GM23338 (cell line): ENCODE measurements at places on chromosomes 12 and 14.

DNA sequence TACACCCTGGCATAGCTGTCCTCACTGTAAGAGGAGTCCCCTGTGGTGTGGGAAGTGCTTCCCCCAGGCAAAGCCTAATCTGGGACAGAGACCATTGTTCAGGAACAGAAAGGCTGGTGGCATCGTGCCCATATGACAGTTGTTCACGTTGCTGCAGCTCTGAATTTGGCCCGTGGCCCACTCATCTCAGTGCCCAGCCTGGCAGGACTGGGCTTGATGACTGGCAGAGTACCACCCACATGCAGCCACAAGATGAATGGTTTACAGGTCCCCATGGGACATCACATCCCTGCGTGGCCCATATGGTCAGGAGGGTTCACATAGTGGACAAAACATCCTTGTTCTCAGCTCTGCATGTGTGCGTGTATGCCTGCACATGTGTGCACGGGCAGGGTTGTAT lies 17.5 kb downstream of the IQSEC3 start:
- no peak for DNase-seq

- no peak for DNase-seq
Observed at GRCh38 chr14:96497087-96497486, 5.1 kb upstream of the PAPOLA start.

DNA sequence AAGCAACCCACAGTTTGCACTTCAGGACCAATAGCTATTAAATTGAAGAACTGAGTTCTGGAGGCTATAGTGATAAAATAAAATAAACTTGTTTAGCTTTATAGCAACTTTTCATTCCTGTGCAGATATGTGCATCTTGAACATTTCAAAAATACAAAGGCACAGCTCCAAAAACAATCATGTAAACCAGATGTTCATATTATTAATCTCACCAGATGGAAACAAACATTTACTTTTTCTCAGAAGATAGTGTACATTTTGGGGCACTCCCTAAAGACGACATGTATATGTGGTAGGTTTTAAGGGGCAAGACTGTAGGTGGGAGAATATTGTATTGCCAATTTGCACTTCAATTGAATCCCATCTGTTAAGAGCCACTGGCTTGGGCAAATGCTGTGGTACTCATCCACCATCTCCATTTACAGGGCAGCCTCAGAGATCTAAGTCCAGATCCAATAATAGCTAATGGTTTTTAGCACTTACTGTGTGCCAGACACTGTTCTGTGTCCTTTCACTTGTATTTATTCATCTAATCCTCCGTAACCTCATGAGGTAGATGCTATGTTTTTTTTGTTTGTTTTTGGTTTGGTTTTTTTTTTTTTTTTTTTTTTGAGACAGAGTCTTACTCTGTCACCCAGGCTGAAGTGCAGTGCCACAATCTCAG lies 49.1 kb downstream of the PTGER2 start:
- DNase-seq: no peak

GRCh38 chr14:59633486-59633885 lies 56.9 kb upstream of the CCDC175 start:
- no peak for DNase-seq

DNA sequence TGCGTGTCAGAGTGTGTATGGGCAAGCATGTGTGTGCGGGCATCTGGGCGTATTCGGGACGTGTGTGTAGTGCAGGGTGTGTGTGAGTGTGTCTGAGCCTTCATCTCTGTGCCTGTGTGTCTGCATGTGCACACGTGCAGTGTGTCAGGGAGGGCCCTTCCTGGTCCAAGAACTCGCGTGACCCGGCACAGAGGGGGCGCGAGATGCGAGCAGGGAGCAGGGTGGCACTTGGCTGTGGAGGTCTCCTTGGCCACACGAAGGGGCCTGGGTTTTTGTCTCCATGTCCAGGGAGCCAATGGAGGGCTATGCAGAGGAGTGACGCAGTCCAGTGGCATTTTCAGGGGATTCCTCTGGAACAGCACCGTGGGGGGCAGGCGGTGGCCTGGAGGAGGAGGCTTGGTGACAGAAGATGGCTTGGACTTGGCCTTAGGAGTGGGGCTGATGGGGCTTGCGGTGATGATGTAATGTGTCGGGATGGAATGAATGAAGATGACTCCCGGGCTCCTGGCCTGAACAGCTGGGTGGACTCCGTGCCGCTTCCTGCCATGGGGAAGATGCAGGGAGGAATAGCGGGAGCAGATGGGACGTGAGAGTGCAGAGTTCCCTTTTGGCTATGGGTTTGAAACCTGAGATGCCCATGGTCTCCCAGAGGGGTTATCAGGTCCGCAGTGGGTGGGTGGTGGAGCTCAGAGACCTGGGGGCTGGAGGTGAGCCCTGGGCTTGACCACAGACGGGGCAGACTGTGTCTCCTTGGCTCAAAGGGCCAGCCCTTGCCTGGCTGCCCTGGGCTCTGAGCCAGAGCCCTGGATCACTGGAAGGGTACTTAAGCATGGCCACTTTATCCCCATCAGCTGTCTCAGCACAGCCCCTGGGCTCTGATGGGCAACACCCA lies 208.3 kb downstream of the PHETA1 start:
- no peak for DNase-seq

- no peak for DNase-seq
Observed at GRCh38 chr12:10160617-10161385, 11.1 kb downstream of the OLR1 start.

DNA sequence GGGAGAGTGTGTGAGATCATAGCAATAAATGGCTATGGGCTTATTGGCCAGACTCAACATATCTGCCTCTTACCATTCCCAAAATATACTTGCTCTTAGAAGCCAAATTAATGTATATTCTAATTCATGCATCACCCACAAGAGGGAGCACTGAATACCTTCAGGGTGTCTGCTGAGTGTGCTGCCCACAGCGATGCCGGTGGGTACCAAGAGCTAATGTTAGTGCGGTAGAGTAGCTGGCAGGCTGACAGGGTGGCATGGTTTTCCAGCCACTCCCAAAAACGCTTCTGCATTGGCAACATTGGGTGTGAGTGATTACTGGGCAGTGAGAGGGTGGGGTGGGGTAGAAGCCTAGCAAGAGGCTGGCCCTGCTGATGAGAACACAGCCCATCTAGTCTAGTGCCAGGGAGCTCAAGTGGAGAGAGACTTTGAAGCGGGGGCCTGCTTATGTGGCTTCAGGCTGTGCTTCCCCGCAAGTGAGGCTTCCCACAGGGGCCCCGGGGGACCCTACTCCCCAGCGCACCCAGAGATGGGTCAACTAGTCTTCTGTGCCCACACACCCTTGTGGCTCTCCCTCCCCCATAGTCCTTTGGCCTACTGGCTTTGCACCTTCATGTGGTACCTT lies 9.2 kb upstream of the PLEKHD1 start:
- peak; percentile 65 for DNase-seq

- DNase-seq: no peak
Observed at GRCh38 chr12:88298014-88298682, 156.0 kb downstream of the TMTC3 start.

DNA sequence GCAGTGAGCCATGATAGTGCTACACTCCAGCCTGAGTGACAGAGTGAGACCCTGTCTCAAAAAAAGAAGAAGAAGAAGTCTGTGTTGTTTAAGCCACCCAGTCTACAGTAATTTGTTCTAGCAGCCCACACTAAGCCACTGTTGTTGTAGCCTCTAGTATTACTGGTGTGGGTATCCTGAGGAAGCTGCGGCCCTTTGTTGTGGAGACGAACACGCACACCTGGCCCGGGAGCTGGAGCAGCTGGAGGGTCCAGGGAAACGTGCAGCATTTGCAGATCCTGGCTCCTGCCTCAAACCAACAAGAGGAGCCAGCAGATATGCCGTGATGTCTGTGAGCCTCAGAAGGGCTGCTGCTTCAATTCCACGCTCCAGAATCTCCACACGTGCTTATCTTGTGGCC lies 65.3 kb downstream of the MAP1LC3B2 start:
- DNase-seq: no peak

GRCh38 chr14:23544511-23545447 lies 6.8 kb downstream of the ZFHX2 start:
- peak; percentile 94 for DNase-seq

GRCh38 chr12:111417784-111418593 lies 12.3 kb downstream of the SH2B3 start:
- DNase-seq: no peak

DNA sequence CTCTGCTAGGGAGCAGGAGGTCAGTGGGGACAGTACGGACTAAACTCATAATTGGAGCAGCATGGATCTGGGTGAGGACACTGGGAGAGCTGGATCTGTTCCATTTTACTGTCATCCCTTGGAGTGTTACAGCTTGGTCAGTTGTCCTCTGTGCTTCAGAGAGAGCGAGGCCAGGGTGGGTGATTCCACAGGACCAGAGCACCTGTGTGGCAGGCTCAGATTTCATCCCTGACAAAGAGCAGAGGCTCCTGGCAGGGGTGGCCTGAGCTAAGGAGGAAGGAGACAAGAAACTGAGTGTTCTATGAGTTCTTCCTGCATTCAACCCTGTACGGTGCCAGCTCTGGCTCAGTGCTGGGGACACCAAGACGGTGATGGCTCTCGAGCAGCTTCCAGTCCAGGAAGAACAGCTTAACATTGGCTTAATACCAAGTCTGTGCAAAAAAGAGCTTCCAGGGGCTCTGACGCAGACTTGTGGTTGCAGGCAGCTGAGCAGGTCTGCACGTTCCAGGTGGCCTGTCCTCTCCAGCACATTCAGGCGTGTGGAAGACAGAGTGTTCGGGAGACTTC lies 8.4 kb upstream of the PGF start:
- DNase-seq: no peak

DNA sequence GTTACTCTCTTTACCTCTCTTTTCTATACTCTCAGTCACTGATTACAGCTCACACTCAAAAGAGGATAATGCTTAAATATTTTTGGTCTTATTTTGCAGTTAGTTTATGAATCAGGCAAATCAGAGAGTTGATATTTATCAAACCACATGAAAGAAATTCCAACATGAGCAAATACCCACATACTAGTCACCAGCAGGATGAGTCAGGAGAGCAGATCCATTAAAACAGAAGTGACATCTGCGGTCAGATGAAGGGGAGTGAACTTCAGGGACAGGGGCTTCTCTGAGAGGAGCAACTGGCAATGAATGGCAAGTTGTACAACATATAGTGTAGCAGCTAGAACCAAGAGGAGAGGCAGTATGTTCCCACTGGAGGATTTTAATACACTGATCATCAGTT lies 258.7 kb downstream of the SYT10 start:
- DNase-seq: no peak

GRCh38 chr12:85007836-85008235 lies 28.2 kb downstream of the TSPAN19 start:
- no peak for DNase-seq

DNA sequence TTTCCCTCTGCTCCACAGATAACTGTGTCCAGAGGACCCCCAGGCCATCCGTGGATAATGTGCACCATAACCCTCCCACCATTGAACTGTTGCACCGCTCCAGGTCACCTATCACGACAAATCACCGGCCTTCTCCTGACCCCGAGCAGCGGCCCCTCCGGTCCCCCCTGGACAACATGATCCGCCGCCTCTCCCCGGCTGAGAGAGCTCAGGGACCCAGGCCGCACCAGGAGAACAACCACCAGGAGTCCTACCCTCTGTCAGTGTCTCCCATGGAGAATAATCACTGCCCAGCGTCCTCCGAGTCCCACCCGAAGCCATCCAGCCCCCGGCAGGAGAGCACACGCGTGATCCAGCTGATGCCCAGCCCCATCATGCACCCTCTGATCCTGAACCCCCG lies 201.3 kb upstream of the BCL2L14 start:
- DNase-seq: no peak

DNA sequence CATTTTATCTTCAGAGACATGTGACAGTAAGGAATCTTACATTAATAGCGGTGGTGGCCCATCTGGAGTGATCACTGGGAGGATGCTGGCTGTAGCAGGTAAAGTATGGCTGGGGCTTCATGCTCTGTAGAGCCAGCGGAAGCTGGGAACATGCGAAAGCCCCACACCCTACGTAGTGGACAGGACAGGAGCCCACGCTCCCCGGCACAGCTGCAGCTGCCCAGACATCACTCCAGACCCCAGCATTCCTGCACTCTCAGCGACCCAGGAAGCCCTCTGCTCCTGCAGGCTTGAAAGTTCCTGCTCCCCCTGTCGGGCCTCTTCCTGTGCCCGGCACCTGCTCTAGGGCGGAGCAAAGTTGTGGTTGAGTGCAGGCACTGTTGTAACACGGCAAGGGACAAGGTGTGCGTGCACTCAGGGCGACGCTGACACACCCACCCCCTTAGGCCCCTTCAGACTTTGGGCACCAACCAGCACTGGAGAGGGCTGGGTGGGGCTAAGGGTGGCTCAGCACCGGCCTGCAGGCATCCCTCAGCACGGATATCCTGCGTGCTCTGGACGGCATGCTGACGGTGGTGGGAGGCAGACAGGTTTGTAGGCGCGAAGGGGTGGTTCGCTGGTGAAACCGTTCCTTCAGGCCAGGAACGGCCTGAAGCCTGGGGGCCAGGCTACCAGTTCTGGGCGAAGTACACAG lies 568.3 kb downstream of the FSCB start:
- DNase-seq: peak; percentile 3

GRCh38 chr14:89695846-89696245 lies 258.7 kb downstream of the EFCAB11 start:
- DNase-seq: no peak

GRCh38 chr12:19967431-19967830 lies 400.9 kb upstream of the PDE3A start:
- DNase-seq: no peak

GRCh38 chr12:5511256-5511643 lies 79.3 kb downstream of the NTF3 start:
- DNase-seq: no peak

GRCh38 chr12:102369876-102370275 lies 110.5 kb downstream of the IGF1 start:
- DNase-seq: no peak

GRCh38 chr12:40314927-40315326 lies 90.1 kb downstream of the LRRK2 start:
- DNase-seq: no peak

DNA sequence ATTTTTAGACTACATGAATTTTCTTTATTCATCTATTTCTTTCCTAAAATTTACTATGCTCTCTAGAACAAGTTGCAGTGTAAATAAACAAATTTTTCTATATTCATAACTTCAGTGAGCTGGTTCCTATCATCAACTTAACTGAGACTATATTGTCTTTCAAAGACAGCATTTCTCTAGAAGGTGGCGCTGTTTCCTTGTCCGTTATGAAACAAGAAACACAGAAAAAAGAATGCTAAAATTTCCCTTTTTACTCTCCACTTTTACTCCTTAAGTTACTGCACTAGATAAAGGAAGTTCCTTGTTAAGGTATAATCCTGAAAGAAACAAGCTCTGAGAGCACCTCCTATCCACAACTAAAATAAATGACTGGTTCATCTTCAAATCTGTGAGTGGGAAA lies 8.2 kb upstream of the CLEC2A start:
- peak; percentile 52 for DNase-seq
